ENCODE measurements at places on chromosomes 3 and 15.
A peak's percentile ranks its signal among the peaks of the same experiment; 100 is the strongest.

DNA sequence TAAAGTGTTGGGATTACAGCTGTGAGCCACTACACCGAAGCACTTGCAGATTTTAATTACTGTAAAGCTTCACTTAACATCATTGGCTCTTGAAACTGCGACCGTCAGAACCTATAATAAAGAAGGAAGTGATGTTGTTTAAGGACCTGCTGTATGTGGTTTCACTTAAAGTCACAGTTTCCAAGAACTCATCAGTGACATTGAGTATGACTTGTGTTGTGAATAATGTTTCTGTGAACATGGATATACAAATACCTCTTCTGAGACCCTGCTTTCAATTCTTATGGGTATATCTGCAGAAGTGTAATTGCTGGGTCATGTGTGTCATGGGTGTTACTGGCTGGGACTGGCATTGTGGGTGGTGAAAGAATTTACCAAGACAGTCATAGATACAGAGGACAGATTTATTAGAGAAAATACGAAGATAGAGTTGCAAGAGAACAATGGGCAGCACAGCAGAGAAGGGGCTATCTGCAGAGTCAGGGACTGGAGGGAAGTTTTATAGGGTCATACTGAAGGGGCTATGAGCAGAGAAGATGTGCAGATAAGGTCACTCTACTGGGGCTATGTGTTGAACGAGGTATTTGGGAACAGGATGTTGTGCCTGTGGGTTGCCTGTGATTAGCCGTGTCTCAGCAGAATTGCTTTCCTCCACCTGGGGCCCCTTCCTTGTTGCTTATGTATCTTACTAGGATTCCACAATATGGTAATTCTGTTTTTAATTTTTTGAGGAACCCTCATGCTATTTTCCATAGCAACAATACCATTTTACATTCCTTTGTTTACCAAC, 4.5 kb downstream of the NDUFB5 start:
- peak; percentile 51 for DNase-seq

DNA sequence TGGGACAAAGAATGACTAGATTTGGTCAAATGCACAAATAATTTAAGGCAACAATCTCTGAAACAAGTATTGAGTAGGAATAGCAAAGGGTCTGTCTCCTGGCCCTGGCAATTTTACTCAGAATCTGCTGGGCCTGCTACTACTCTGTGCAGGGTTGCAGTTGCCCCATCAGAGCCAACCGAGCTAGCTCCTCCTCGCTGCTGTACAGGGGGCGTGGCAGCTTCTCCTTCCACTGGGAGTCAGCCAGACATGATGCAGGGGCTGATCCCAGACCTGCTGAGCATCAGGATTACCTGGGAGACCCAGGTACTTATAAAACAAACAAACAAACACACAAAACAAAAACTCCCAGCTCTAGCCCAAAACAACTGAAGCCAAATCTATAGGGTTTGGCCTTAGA, 30.5 kb upstream of the PXYLP1 start:
- DNase-seq = no peak

DNA sequence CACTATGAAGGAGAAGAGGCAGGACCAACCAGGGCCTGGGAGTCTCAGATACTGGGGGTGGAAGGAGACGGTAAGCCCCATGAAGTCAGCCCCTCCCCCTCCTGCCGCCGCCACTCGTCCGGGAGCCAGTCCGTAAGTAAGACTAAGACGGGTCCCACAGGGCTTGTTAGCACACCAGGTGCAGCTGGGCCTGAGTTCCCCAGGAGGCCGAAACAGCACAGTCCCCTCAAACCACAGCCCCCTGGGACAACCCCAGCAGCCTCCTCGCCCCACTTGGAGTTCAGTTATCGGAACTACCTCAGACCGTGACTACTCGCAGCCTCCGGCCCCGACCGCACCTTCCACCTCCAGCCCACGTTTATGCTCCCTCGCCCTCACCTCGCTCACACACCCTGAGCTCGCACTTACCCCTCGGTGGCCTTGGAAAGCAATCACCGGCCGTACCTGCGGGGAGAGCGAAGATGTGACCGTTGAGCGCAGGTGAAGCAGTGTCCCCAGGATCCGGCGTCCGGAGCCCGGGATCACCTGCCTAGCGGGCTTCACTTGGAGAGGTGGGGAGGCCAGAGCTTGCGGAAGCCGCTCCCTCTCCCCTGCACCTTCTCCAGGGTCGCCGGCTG, 557 bp downstream of the ELL3 start:
- no peak for DNase-seq

DNA sequence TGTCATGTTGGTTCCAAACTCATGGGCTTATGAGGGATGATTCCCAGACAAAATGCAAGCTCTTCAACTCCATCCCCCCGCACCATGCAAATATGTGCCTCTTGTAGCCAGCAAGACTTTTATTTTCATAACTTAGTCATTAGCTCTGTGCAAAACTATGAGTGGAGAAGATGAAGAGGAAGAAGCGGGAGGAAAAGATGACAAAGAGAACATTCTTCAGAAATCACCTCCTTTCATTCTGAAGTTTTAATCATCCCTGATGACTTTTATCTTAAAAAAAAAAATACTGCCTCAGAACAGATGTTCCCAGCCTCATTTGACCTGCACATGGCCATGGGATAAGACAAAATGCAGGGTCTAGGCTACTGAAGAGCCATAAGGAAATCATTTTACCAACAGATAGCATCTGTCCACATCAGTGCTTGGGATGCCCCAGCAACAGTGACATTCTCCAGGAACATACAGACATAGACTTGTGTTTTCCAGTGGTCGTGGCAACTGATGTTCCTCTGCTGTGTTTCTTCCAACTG, 145.5 kb downstream of the WNT5A start:
- no peak for DNase-seq

GRCh38 chr3:70501561-70501960, 189.1 kb upstream of the MDFIC2 start:
- DNase-seq = no peak

DNA sequence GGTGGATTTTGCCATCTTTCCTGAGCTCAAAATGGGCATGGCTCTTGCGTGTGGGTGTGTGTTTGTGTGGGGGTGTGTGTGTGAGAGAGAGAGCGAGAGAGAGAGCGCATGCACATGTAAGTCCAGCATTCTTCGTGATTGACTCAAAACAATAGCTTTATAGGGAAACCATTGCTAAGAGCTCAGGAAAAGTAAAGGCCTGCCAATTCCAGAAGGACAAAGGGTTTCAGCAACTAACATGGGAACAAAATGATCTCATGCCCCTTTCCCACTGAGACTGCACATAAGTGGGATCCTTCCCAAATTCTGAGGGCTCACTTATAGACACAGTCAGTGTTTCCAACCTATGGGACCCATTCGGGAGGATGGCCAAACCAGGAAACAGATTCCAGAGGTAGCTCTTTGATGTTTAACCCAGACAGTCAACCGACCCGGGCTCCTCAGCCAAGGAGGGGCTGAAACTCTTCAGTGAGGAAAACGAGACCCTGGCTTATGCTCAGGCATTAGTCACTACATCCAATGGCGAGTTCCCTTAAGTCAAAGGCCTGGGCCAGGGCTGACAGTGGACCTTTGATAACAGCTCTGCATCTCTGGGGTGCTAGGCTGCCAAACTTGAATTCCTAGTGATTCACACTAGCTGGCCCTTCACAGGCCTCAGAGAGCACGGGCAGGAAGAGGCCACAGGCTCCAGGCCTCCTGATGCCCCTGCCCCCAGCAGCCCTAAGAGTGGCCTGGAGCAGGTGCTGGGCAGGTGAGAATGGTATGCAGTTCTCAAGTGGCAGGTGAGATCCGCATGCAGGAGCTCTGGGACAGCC, 305.0 kb upstream of the C2CD4B start:
- no peak for DNase-seq

DNA sequence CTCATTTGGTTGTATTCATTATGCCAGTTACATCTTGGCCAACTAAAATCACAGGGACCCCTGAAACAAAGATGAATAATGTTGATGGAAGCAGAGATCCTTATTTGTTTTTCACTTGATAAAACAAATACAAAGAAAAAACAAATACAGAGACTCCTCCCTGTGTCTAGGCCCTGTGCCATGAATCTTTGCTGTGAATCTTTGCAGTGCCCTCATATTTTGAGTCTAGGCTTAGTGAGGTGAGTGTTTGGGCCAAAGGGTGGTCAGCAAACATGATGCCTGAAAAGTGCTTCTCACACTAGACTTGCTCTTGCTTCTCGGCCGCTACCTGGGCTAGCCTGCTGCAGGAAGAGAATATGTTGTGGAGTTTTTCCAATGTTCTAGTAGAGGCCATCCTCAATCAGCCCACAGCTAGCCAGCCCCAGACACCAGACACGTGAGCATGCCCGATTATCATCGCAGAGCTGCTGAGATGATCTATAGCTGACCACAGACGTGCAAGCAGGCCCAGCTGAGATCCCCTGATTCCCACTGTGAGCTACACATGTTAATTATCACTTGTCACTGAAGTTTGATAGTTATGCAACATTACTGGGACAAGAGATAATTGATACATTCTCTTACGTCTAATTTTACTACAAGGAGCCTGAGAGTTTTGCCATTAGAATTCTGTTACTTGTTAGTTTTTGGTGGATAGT, 191.4 kb downstream of the THRB start:
- no peak for DNase-seq

GRCh38 chr15:90876046-90876445, 7.7 kb downstream of the FURIN start:
- no peak for DNase-seq

GRCh38 chr15:49309889-49310288, 113.2 kb upstream of the FGF7 start:
- no peak for DNase-seq

DNA sequence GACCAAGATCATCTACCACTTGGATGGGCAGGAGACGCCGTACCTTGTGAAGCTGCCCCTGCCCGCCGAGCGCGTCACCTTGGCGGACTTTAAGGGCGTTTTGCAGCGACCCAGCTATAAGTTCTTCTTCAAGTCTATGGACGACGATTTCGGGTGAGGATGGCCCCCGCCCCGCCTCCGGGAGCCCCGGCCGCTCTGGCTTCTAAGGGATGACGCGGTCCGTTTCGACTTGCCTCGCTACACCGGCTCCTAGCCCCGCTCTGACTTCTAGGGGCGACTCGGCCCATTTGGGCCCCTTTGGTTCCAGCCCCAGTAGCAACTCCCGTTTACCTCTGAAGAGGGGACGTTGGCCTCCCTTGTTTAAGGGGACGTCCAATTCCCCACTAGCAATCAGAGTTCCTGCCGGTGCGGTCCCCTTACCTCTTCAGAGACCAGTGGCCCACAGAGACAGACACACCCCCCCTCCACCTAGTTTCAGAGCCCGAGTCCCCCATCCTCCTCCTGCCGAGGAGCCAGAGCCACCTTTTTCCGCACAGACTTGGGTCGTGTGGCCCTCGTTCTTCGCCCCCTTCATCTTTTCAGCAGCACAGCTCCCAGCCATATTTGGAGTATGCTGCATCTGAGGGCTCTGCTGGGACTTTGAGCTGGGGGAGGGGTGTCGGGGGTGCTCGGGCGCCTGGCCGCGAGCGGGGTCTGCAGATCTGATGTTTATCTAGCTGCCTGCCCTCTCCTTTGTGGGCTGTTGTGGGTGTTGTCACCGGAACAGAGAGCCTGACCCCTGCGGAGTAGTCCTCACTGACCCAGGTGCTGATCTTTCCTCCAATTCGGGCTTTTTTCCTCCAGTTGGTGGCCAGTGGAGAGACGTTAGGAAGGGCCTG, 706 bp downstream of the DVL3 start:
- DNase-seq = peak; percentile 38

GRCh38 chr3:171833789-171834460, 9.2 kb upstream of the TMEM212 start:
- DNase-seq = peak; percentile 15

GRCh38 chr15:37701230-37701629, 233.2 kb upstream of the TMCO5A start:
- no peak for DNase-seq
